HS-27A (cell line): ENCODE measurements at places on chromosomes 12 and 14.

GRCh38 chr14:88901189-88901588 lies 76.7 kb downstream of the TTC8 start:
- no peak for DNase-seq

GRCh38 chr12:50569876-50570275 lies 65.1 kb downstream of the DIP2B start:
- DNase-seq: no peak

DNA sequence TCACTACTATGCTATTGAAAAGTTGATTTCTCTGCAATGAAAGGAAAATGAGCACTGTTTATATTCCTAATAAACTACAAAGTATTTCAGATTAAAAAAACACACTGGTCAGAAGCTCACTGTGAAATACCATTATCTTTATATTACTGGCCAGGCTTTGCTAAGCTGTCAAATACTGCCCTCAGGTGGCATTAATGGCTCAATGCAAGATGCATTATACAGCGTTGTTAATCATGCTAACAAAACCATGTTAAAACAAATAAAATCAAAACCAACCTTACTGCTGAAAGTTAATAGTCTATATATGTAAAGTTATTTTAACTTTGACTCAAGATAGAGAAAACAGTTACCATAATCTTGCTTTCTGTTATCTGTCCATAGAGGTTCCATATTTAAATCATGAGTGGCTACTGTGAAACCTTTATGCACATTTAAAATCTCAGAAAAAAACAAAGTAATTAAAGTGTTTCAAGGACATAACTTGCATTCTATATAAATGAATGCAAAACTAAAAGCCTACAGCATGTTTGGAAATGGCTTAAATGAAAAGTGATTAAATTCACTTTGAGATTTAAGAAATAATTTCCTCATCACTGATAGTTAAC lies 121.7 kb downstream of the RALGAPA1 start:
- DNase-seq: peak; percentile 19

GRCh38 chr12:45270951-45271350 lies 55.1 kb downstream of the ANO6 start:
- DNase-seq: no peak

GRCh38 chr12:41917938-41918341 lies 226.7 kb downstream of the GXYLT1 start:
- no peak for DNase-seq

GRCh38 chr12:110739894-110740293 lies 2.8 kb downstream of the PPP1CC start:
- DNase-seq: no peak

DNA sequence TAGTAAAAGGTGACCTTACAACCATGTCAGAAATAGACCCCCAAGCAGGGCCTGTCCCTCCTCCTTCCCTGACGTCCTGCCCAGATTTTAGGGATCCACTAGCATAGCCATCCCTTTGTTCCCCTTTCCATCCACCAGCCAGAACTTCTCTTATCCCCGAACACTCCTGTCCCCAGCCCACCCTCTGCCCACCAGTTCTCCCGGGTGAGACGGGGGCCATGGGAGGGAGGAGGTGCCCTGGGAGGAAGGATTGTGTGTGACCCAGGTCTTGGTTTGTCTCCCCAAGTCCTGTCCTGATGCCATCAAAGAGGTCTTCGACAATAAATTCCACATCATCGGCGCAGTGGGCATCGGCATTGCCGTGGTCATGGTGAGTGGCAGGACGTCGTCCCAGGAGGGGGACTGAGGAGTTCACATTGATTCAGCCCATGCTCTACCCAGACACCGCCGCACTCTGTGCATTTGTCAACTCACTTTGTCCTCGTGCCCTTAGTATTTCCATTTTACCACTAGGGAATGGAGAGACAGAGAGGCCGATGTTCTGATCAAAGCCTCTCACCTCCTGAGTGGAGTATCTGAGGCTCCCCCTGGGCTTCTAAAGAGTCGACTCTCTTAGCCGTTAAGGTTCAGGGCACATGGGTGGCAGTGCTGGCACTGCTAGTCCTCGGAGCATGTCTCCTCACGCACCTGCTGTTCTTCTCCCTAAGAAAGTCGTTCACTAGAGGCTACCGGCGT lies 35.9 kb downstream of the CD9 start:
- no peak for DNase-seq

DNA sequence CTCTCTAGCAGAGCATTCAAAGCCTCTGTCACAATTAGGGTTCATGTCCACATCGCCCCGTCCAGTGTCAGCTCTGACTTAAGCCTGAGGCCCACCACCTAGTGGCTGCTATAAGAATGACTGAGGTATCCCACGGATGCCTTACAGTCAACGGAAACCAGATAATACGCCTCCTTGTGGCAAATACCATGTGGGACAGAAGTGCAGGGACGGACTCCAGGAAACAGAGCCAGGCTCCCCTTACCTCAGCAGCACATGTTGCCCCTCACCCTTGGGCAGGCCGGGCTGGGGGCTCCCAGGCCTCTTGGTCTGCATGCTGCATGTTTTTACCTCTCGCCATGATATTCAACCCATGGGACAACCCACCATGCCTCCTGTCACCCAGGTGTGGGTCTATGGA lies 86.3 kb downstream of the VWF start:
- DNase-seq: no peak

GRCh38 chr12:42560977-42561376 lies 28.6 kb downstream of the PRICKLE1 start:
- DNase-seq: no peak

- DNase-seq: no peak
Measured at GRCh38 chr14:80587096-80587724, 354.3 kb downstream of the CEP128 start.

DNA sequence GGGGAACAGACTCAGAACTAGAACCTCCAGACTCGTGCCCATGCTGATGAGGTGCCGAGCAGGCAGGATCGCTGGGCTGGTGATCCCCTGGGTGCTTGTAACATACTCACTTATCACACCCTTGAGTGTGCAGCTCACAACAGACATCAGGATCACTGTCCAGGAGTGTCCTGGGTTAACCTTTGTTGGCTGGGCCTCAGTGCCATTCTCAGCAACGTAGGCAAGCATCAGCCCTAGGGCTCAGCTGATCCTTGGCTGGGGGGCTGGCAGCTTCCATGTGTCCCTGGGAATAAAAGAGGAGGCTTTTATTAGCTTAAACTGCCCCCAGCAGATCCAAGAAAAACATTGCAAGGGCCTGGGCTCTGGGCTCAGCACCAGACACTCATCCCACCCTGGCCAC lies 1.6 kb downstream of the TMEM229B start:
- no peak for DNase-seq

GRCh38 chr12:124094733-124095132 lies 121.7 kb downstream of the ZNF664 start:
- DNase-seq: no peak

DNA sequence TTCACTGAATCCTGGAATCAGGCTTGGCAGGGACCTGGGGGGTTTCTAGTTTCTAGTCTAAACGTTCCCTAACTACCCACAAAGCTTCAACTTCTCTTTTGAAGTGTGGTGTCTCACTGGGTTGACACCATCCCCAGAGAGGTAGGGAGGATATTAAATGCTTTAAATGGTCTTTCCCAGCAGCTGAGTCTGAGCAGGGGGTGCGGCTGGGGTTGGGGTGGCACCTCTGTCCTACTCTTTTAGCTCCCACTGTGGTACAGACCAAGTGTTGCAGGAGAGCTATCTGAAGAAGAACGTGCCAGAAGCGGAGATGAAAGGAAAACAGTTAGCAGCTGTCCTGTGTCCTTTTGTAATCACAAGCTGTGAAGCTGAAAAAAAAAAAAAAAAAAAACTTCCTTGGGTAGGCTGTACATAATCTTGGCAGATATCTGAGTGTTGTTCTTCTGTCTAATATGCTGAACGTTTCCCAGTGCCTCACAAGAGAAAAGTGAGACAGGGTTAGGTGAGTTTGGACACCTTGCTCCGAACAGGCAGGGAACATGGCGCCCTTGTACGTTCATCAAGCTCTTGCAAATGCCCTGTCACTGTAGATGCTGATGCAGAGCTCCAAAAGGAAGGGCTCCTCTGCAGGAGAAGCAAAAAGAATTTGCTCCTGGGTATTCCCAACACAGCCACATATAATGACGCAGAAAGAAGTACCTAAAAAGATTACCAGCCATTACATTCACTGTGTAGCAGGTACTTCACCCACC lies 447.2 kb downstream of the APAF1 start:
- DNase-seq: no peak

GRCh38 chr14:67397536-67397935 lies 14.4 kb downstream of the PLEK2 start:
- no peak for DNase-seq

- DNase-seq: peak; percentile 82
Measured at GRCh38 chr14:61528591-61529021, 166.7 kb upstream of the HIF1A start.

GRCh38 chr12:111971800-111972199 lies 41.2 kb downstream of the TMEM116 start:
- no peak for DNase-seq

- DNase-seq: no peak
Measured at GRCh38 chr12:78210506-78210860, 379.8 kb downstream of the NAV3 start.

DNA sequence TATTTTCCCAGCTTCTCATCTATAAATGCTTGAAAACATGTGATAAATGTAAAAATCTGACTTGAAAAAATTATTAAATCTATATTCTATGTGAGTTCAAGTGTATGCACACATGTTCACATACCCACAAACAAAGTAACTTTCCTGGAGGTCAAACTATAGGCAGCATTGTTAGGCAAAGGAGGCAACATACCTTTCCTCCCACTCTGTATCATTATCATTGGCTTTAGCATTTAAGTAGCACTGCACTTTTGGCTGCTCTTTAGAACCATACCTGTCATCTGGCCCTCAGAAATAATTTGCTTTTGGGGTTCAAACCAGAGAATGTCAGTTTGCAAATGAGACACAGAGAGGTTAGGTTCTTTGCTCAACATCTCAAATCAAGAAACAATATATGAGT lies 102.4 kb upstream of the CCDC196 start:
- no peak for DNase-seq

- no peak for DNase-seq
Measured at GRCh38 chr12:20260851-20261250, 107.5 kb upstream of the PDE3A start.

DNA sequence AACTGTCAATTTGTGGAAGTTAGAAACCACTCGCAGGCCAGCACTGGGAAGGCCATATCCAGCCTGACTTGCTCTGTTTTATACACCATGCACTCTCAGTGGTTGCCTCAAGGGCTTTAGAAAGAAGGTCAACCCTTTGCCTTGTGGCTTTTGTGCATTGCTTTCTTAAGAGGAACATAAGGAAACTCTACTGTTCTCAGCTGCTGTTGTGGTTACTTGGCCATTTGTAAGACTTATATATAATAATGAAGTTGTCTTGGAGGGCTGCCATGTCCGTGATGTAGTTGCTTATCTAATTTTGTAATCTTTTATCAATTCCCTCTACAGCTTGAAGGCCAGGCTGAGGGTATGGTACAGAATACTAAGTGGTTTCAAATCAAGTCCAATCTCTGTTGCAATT lies 637.8 kb downstream of the DIO2 start:
- no peak for DNase-seq
